Cerebellar nuclear complex (tissue), 1 donor: ENCODE measurements at places on chromosomes 5 and 9.
A peak's percentile ranks its signal among the peaks of the same experiment; 100 is the strongest.

DNA sequence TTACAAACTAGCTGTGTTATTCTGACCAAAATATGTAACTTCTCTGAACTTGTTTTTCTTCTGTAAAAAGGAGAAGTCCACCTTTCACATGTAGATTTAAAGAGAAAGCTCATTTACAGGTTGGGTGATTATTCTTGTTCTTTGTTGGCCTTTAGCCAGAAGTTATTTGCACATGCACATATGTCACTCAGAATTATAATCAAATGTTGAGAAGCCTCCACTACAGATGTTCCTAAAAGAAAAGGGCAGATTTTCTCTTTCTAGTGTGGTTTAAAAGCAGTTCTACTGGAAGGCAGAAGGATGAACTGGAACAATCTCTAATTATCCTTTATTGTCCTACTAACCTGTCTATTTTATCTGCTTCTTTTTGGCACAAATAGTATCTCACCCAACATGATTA lies 209.8 kb upstream of the ELAVL2 start:
- DNase-seq: no peak

DNA sequence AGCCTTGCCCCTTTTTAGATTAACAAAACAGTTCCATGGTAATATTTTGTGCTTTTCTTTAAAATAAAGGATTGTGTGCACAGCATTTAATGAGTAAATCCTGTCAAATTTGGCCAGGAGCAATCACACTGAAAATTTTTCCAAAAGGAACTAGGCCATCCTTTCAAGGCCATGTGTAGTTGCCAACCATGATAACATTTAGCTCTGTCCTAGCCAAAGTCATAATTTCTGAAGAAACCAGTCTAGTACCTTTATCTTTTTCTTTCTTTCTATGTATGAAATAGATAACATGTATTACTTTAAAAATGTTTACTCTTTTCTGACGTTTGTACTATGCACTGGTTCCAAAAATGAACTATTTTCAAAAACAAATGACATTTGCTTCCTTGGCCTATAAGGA lies 143.7 kb downstream of the PBX3 start:
- DNase-seq: no peak

DNA sequence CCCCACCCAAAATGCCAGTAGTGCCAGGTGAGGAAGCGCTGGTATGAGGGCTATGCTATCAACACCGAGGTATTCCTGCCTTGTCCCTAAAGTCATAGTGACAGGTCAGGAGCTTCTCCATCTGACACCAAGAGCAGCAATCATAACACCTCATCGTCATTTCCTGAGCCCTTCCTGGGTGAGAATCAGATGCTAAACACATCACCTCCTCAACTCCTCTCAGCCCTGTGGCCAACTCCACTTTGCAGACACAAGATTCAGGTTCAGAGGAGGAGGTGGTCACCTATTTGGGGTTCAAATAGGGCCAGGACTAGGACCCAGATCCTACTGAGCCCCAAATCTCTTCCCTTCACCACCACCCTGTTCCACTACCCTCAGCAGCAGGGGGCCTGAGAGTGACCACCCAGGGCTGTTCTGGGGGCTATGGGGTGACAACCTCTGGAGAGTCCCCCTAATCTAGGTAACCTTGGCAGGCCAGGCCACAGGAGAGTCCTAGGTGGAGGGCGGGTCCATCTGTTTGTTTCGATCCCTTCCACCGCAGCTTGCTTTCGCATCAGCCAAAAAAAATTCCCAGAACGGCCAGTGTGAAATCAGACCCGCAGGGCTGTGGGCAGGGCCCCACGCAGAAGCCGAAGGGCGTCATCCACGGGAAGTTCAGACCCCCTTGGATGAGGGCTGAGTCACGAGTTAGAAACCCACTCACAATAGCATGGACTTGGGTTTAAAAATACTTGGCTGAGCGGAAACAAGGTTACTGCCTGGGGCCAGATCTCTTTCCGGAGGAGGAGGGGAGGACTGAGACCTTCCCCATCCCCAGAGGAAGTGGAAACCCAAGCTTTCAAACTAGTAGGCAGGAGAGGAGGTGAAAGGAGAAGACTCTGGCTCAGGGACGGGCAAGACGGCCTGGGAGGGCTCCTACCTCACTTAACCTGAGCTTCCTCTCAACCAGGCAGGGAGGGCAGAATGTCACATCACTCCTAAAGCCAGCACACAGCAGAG lies 8.7 kb downstream of the STK10 start:
- DNase-seq: no peak

DNA sequence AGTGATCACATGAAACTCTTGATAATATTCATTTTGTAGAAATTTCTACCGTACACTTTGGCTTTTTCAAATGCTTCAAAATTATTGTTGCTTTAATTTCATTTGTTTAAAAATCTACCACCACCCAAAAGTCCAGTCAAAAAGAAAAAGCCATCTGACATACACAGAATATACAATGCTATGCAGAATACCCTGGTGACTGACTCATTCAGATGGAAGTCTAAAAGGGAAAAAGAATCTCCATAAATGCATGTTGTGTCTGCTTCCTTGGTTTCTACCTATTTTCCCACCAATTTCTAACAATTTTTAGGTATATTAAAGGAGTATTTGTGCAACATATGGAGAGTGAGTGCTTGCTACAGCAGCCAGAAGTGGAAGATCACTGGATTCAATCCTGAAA lies 9.3 kb upstream of the RAPGEF6 start:
- no peak for DNase-seq

DNA sequence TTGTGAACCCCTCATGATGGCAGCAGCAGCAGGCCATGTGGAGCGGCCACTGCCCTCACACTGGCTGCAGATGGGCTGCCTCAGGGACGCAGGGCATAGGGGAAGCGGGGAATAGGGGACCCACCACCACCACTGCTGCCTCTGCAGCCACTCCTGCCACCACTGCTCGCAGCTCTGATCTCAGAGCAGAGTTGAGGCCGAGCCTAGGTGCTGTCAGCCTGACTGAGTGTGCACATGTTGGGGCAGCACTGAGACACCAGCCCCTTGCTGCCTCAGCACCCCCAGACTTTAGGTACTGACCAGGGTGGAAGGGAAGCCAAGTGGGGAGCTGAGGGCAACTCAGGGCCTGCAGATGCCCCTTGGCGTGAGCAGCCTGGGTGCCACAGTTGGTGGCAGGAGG lies 843.9 kb upstream of the DMAC1 start:
- DNase-seq: no peak

DNA sequence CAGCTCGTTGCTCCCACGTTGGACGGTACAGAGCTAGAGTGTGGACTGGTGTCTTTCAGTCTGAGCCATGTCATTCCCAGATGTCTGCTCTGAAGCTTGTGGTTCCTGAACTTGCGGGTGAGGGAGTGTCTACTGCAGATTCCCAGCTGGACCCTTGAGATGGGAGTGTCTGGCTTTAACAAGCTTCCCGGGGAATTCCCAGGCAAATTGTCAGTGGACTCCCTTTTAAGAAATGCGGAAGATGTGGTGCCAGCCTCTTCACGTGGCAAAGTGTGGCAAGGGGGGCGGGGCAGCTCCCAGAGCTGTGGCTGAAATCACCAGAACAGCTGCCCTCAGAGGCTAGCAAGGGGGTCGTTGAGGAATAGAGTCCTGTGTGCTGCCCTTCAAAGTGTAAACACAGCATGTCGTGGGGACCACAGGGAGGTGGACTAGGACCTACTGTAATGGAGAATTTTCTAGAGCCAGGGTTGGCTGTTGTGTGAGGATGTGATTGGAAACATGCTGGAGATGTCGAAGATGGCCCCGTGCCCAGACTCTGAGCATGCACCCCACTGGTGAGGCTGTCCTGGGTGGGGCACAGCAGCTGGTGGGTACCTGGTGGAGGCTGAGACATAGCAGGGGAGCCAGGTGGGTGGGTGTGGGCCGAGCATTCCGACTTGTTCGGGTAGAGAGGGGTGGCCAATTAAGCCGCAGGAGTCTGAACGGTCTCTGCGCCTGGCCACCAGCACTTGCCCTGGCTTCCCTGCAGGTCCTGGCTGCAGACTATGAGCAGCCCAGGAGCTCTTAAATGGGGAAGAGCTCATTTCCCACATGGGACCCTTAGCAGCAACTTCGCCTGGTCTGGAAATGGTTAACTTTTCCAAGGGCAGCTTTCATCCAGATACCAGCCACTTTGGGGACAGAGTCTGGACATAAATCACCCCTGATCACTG lies 37.4 kb downstream of the PRRX2 start:
- no peak for DNase-seq

GRCh38 chr5:561408-561807 lies 37.2 kb upstream of the SLC9A3 start:
- no peak for DNase-seq

DNA sequence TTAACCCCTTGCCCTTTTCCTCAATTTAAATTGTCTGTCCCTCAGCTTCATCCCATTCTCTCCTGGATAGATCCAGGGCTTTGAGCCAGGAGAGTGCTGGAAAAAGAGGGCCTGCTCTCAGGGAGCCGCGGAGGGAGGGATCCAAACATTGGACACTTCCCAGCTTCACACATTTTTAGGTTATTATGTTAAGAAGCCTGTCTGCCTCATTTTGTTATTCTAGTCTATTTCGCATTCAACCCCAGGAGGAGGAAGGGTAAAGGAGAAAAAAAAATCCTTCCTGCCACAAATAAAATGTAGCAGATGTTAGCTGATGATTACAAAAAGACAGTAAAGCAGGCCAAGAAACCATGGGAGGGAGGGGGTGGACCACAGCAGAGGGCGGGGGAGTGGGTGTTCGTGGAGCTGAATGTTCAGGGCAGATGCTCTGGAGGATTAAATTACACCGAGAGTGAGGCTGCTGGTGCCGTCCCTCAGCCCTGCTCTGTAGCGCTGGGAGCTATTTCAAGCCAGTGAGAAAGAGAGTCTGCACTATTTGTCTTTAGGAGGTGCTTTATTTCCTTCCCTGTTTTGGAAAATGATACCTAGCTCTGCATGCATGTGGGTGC lies 60.6 kb upstream of the ZFR start:
- no peak for DNase-seq

GRCh38 chr5:10984021-10984715 lies 223.1 kb upstream of the DAP start:
- no peak for DNase-seq

DNA sequence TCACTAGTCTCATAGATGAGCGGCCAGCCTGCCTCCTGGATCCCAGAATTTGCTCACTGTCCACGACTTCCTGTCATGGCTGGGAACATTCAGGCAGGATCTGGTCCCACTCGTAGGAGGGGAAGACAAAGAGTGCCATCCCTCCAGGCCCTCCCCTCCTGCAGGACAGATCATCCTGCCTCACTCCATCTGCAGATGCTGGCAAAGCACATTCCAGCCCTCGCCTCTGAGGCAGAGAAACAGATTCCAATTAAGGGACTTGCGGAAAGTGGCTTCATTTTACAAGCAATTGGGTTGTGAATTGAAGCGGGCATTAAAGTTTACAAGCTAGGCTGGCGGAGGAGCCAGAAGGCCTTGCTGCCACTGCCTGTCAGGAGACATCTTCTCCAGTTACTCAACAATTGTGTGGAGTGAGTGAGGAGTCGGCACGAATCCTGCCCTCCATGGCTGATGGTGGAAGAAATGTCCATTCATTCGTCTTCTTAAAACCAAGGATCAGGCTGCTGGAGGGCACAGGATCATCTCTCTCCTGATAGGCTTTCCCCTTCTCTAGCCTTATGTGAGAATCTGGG lies 41.8 kb upstream of the KCNMB1 start:
- DNase-seq: no peak

DNA sequence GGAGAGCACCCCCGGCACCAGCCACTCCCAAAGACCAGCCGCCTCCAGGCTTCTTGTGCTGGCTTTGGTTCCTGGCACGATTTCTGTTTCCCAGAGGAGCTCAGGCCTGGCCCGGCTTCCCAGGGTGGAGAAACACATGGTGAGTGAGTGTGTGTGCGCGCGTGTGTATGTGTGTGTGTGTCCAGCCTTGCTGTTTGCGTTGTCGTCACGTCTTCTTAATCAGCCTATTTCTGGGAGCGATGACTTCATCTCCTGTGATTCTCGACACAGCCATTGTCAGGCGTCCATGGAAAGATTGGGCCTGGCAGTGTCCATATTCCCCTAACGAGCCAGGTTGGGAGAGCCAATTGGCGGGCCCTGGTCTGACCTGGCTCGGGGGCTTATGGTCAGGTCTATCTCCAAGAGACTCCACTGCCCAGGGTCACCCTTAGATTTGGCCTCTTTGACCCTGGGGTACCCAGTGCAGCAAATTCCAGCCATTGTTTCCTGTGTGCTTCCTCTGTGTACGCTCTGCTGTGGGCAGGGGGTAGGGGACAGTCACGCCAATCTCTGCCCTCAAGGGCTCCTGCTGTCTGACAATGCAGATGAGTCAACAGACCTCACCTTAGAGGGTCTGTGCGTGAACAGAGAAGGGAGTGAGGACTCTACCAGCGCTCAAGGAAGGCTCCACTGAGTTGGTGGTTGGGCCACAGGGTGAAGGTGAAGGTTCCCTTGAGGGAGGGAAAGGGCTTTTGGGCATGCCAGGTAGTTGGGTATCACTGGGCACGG lies 73.8 kb downstream of the DAB2IP start:
- DNase-seq: peak; percentile 82

- DNase-seq: no peak
Measured at GRCh38 chr5:151819830-151820229, 48.1 kb downstream of the G3BP1 start.

DNA sequence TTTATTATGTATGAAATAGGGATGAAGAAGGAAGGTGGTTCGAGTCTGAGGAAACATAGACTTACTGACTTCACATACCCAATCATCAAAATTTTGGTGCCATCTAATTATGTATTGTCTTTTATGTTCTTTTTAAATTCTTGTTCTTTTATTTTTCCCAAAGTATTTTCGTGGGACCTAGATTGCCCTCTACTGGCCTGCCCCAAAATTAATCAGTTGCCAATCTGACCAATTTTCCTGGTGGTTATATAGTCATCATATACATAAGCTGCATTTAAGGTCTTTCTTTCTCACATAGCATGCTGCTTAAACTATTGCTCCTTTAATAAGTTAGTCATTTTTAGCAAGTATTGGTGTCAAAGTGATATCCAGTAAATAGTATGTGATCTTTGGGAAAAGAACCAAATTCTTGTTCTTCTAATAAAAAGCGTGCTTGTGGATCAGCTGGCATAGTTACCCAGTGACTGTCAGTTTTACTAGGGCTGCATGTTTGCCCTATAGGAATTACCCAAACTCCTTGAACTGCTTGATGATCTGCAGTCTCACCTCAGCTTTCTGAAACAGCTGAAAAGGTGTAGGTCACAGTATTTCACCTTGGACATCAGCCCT lies 223.5 kb downstream of the SH3GL2 start:
- no peak for DNase-seq

GRCh38 chr9:90927496-90927895 lies 125.9 kb downstream of the SYK start:
- no peak for DNase-seq

GRCh38 chr9:120711354-120711753 lies 2.9 kb downstream of the MEGF9 start:
- DNase-seq: no peak
